ENCODE measurements at places on chromosomes 12 and 14. TPM values are rescaled to one million over a fixed set of nuclear protein-coding genes. Genes with fewer than 3 reads are reported as not detected.

The LRTM2 gene
- polyA plus RNA-seq: 0.12 TPM

The CAPZA3 gene
- not detected for polyA plus RNA-seq

The ISCA2 gene
- 25.2 TPM for polyA plus RNA-seq

The CCDC60 gene
- not detected for polyA plus RNA-seq

The MAP3K12 gene
- 12.9 TPM for polyA plus RNA-seq

The FERMT2 gene
- polyA plus RNA-seq: 107 TPM

The SH2B3 gene
- 14.8 TPM for polyA plus RNA-seq

The CLEC4C gene
- polyA plus RNA-seq: not detected

The PPP2R3C gene
- polyA plus RNA-seq: 49.2 TPM

The PRR4 gene
- 6.4 TPM for polyA plus RNA-seq

The PDZRN4 gene
- polyA plus RNA-seq: 2.2 TPM

The MON2 gene
- 59.6 TPM for polyA plus RNA-seq

GRCh38 chr14:55502746-55503284 lies 62.4 kb upstream of the TBPL2 start:
- no peak for DNase-seq

DNA sequence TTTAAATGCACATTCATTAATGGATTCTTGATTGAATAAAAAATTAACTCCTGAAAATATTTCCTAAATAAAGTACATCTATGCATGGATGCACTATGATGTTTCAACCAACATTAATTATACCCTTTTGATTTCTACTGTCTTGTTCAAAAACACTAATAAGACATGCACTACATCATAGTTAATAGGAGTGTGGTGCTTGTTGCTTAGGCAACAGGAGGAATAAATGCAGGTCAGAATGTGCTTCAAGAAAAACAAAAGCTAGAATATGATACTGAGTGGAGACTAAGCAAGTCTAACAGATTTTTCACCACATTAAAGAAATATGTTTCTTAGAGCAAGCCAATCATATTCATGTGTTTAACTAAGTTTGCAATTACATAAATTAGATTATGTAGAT lies 495.8 kb upstream of the GARIN6 start:
- no peak for DNase-seq

GRCh38 chr12:90260136-90260535 lies 551.5 kb upstream of the ATP2B1 start:
- DNase-seq: no peak

DNA sequence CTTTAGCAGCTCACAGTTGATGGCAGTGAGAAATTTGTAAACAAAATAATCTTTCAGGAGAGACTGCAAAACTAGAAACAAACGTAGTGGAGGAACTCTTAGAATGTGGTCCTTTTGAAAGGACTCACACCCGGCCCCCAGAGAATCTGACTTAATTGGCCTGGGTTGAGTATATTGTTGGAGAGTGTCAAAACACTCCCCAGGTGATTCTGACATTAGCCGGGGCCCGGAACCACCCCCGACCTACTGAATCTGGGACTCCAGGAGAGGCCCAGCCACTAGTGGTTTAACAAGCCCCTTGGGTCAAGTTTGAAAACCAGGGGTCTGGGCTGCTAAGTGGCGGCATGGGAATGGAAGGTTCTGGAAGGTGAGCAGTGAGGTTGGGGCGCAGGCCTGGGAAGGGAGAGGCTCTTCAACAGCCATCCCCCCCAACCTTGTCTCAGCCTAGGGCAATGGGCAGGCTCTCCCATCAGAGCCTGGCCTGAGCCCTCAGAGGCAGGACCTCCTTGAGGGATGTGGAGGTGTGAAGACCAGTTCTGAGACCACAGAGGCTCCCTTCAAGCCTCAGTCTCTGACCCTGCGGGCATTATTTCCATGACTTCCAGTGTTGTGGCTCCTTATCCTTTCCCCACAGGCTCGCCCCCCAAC lies 1.1 kb upstream of the ELK3 start:
- no peak for DNase-seq

- peak; percentile 53 for DNase-seq
Observed at GRCh38 chr14:50318031-50318626, 6.0 kb downstream of the DMAC2L start.

- no peak for DNase-seq
Observed at GRCh38 chr14:26338231-26338630, 259.6 kb downstream of the NOVA1 start.

DNA sequence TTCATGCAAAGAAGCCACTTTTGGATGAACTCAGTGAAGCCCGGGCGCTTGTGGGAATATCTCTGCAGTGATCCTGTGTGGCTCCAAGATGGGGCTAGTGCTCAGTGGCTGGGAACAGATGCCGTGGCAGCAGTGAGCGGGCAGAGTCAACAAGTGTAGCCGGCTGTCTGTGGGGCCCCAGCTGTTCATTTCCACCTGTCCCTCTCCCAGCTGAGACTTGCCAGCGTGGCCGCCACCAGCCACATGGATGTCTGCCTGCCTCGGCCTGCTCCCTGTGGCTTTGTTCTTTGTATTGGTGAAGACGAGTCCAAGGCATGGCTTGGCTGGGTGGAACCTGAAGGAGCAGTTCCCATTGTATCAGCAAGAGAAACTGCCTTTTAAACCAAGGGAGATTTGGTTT lies 77.3 kb downstream of the NOS1 start:
- peak; percentile 28 for DNase-seq

- peak; percentile 54 for DNase-seq
Observed at GRCh38 chr12:4379405-4379804, at the start of gene FGF23. Gene FGF23, minus strand, starts transcription at chr12:4379712. Its CDS starts 130 bp downstream, at chr12:4379582.

DNA sequence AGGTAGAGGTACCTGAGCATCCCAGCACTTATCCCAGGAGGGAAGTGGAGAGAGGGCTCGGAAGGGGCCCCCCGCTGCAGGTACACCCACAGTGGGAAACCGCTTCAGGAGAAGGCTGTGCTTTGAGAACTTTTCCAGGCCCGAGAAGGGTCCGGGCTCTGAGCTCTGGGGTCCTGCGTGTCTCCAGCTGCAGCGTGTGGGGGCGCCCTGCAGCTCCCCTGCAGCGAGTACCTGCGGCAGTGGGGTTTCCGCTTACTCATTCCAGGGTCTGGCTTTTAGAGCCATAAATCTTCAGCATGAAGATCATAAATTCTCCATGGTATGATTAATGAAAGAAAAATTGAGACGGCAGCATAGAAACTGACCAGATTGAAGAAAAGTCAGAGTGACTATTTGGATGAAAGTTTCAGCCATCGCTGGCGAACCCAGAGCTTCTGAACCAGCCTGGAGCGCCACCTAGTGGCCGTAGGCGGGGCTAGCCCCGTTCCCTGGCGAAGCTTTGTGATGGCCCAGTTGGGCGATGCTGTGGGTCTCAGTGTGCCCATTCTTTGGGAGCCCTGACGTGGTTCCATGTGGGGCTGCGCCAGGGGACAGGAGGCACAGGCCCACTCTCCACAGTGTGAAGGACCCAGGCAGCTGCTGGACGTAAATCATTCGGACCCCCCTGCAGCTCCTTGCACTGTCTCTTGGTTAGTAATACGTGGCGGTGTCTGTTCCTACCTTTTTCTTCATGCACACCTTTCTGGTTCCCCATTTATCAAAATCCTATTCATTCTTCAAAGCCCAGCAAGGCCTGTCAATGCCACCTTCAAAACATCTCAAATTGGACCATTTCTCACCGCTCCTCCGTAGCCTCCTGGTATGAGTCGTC lies 198.2 kb downstream of the TSPAN9 start:
- peak; percentile 85 for DNase-seq

DNA sequence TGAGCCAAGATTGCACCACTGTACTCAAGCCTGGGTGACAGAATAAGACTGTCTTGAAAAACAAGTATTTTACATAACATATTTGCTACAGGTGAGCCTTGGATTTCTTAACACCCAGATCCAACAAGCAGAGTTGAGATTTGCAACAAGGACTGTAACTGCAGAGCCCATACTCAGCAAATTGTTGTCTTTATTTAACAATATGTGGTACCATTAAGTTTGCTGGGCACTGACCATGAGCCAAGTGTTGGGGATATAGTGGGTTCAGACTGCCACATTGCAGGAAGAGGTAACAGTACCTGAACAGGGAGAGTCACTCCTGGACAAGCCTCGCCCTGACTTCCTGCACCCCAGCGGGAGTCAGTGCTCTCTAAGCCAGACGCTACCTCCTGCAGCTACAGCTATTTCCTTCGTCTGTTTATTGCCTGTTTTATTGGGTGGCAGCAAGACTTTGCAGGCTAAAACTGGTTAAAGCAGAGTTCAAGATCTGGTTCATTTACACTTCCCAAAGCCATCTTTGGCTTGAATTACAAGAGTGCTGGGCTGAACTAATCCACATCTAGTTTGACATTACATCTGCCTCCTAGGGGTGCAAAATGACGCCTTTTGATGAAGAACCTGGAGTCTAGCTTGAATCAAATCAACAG lies 12.5 kb downstream of the AHSA1 start:
- DNase-seq: no peak

- DNase-seq: no peak
Observed at GRCh38 chr14:22417914-22418313, 171.1 kb downstream of the DAD1 start.

- no peak for DNase-seq
Observed at GRCh38 chr14:105865904-105866840, 339.8 kb downstream of the TMEM121 start.

- peak; percentile 8 for DNase-seq
Observed at GRCh38 chr12:71478270-71478669, 38.7 kb downstream of the LGR5 start.

DNA sequence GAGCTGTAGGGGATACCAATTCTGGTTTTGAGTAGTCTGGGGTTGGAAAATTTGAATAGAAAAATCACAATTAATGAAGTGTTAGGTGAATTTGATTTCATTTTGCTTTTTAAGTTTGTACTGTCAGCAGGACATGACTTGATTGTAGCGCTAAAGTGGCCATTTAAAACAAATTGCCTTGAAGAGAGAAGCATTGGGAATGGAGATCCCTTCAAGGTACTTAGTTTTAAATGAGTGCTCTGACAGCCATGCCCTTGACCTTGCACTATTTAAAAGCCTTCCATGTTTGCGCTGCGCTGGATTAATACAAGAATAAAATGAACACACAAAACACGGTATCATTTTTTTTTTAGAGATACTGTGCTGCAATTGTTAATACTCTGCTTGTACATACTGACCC lies 345.9 kb downstream of the NAV3 start:
- DNase-seq: no peak

DNA sequence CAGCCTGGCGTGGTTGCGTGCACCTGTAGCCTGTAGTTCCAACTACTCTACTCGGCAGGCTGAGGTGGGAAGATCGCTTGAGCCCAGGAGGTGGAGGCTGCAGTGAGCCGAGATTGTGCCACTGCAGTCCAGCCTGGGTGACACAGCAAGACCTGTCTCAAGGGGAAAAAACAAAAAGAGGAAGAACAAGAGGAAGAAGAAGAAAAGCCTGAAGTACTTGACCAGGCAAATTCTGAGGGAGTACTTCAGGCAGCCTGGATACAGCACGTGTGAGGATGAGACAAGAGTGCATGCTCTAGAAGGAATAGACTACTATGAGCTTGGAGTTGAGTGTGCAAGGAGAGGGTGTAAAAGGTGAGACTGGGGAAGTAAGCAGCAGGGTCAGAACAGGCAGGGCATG lies 1.8 kb downstream of the GDF3 start:
- no peak for DNase-seq

- no peak for DNase-seq
Observed at GRCh38 chr14:105530285-105531087, 4.1 kb downstream of the TMEM121 start.

DNA sequence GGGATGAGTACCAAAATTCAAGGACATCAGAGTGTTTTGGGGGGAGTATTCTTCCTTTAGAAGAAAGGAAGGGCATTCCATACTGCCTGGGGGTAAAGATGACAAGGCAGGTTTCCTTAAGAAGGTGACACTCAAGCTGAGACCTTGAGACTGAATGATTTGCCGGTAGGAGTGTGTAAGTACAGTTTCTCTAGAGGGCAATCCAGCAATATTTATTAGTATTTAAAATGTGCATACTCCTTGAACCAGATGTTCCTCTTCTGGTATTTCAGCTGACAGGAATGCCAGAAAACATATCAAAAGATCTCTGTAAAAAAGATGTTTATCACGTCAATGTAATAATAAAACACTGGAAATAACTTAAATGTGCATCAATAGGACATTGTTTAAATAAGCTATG lies 106.4 kb upstream of the TMCC3 start:
- no peak for DNase-seq

- peak; percentile 10 for DNase-seq
Observed at GRCh38 chr12:70571705-70572268, 65.4 kb downstream of the PTPRB start.

GRCh38 chr14:101719045-101719645 lies 42.4 kb upstream of the PPP2R5C start:
- peak; percentile 49 for DNase-seq

- no peak for DNase-seq
Observed at GRCh38 chr14:95507174-95507573, 9.3 kb downstream of the SYNE3 start.

GRCh38 chr14:74569387-74569786 lies 42.6 kb downstream of the LTBP2 start:
- no peak for DNase-seq

DNA sequence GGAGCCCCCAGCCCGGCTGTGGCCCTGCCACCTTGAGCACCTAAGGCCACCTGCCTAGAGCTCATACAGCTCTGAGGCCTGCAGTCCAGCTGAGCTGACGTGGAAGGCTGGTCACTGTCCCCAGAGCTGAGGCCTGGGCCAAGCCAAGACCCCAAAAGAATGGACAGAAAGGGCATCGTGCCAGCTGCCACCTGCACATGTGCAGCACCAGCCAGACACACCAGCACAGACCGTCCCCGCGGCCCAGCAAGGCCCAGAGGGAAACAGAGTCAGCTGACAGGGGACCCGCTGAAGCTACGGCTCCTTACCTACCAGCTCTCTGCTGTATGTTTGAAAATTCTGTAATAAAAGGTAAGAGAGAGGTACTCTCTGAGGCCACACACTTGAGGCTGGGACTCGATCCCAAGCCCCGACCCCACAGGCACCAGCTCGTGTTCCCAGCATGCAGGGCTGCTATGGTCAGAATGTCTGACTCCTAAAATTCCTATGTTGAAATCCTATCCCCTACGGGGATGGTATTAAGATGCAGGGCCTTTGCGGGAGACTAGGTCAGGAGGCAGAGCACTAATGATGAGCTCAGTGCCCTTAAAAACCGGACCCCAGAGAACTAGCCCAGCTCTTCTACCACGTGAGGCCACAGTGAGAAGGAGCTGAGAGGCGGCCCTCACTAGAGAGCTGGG lies 25.4 kb downstream of the BRF1 start:
- DNase-seq: peak; percentile 36

- peak; percentile 95 for DNase-seq
Observed at GRCh38 chr14:67695394-67695949, at the start of gene RDH11. Gene RDH11, minus strand, starts transcription at chr14:67695764. Its CDS starts 61 bp downstream, at chr14:67695703.

- DNase-seq: no peak
Observed at GRCh38 chr12:12025799-12026386, 44.8 kb upstream of the BCL2L14 start.

GRCh38 chr14:50340963-50341362 lies 28.8 kb downstream of the DMAC2L start:
- DNase-seq: no peak

- DNase-seq: no peak
Observed at GRCh38 chr14:55192054-55192621, 753 bp upstream of the DLGAP5 start.

- DNase-seq: no peak
Observed at GRCh38 chr12:105775343-105775742, 363.4 kb downstream of the NUAK1 start.

GRCh38 chr12:70049596-70050360 lies 193.5 kb upstream of the CNOT2 start:
- DNase-seq: no peak
